ENCODE measurements at places on chromosomes 7 and 10.

DNA sequence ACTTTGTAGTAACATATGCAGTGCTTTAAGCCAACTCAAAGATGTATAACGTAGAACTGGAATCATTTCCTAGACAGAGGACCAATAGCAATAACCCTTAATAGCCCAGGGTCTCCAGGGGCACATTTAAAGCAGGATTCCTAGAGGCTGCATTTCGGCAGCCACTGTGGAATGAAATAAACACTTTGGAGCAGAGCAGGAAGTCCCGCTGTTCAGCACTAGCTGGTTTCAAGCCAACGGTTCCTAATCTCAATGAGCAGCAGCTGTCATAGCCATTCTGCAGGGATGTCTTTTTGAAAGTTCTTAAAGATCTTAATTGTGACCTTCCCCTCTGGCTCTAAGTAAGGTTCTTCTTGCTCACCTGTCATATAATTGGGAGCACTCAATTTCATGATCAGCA is 18.4 kb upstream of the MACROH2A2 start:
- no peak for DNase-seq

GRCh38 chr10:43867667-43868565 is 219.2 kb upstream of the ZNF32 start:
- no peak for DNase-seq

GRCh38 chr10:74117738-74118137 is 32.9 kb downstream of the AP3M1 start:
- DNase-seq = no peak

- DNase-seq = no peak
Measured at GRCh38 chr7:156778201-156778600, 114.8 kb downstream of the LMBR1 start.

DNA sequence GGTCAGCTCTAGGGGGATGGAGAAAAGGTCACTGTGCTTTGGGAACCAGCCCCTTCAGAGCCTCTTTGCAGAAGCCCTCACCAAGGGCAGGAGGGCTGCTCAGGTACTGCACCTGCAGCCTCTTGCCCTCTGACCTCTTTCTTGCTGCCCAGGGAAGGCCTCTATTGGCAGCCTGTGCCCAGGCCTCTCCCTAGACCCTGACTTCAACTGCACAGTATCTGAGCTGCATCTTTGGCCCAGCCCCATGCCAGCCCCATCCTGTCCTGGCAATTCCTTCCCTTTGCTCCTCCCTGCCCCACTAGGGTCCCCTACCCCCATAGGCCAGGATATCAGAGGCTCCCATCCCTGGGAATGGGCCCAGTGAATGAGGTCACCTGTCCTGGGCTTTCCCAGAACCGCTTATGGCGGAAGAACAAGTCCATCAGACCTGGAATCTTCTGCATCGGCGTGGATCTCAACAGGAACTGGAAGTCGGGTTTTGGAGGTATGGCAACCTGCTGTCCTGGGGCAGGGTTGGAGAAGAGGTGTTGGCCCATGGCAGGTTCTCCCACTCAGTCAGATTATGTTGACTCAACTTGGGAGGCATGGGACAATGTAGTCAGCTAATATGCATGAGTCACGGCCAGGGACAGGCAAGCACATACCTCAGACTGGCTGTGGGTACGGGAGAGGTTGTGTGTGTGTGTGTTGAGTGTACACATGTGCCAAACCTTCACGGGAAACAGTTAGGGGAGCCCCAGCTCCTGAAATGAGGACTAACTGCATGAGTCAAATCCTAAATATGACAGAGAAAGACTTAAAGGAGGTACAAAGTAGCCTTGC is 17.1 kb upstream of the CPA1 start:
- DNase-seq = no peak

DNA sequence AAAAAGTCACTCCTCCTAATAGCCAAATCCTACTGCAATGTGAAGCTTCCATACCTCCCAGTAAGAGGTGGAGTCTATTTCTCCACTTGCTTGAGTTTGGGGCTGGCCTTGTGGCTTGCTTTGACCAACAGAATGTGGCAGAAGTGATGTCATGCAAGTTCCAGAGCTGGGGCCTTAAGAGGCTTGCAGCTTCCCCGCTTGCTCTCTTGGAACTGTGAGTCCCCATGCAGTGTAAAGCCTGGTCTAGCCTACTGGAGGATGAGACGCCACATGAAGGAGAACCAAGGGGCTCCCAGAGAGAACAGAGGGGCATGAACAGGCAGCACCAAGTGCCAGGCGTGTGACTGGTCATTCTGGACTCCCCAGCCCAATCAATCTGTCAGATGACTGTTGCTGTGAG is 58.6 kb upstream of the OPALIN start:
- no peak for DNase-seq

DNA sequence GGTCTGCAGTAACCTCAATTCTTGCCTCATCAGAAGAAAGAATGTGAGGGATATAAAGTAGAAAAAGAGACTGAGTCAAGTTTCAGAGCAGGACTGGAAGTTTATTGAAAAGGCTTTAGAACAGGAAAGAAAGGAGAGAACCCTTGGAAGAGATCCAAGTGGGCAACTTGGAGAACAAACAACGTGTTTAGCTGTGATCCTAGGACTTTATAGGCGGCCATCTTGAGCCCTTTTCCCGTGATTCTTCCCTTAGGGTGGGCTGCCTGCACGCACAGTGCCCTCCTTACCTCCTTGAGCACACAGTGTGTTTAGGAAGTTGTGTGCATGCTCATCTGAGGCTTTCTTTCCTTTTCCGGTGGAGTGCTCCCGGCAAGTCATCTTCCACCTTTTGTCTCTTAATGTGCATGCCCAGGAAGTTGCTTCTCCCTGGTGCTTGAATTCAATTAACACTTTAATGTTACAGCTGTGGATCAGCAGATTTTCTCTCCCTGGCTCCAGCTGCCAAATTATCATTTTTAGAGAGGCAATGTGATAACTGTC is 59.8 kb downstream of the ENTPD1 start:
- no peak for DNase-seq

DNA sequence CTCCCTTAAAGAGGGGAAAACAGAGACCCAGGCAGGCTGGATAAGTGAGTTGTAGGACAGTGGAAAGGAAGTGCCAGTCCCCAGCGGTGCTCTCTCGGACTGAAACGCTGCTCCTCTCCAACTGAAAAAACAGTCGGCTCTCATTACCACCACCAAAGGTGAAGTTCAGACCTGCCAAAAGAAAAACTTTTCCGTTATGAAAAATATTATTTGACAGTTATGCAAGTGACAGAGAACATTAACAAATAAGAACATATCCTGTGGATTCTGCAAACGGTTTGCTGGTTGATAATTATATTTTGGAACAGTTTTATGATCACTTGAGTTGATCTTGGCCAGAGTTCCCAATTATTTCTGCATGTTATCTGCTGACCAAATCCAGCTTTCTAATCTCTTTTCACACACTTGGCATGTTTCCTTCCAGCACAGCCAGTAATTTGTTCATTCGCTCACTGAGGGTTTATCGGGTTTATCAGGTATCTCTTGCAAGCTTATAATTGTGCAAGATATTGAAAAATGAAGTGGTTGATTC is 82.6 kb downstream of the PTPRE start:
- no peak for DNase-seq

DNA sequence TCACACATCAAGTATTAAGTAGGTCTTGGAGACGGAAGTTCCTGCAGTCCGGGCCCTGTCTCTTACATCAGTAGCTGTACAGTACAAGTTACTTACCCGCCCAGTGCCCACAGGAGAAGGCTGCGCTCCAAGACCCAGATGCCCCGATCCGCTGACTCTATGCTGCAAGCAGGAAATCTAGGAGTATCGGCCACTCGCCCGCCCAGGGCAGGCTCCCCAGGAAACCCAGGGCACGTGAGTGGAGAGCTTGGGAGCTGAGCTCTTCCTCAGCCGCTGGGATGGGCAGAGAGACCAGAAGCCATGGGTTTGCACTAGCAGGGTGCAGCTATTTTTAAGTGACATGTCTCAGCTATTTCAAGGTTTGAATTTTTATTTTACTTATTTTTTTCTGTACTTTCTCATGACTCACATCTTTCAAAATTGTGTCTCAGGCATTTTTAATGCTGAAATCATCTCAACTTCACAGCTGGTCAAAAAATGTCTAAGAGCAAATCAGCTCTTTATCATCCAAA is 1.9 kb upstream of the GPER1 start:
- DNase-seq = no peak

DNA sequence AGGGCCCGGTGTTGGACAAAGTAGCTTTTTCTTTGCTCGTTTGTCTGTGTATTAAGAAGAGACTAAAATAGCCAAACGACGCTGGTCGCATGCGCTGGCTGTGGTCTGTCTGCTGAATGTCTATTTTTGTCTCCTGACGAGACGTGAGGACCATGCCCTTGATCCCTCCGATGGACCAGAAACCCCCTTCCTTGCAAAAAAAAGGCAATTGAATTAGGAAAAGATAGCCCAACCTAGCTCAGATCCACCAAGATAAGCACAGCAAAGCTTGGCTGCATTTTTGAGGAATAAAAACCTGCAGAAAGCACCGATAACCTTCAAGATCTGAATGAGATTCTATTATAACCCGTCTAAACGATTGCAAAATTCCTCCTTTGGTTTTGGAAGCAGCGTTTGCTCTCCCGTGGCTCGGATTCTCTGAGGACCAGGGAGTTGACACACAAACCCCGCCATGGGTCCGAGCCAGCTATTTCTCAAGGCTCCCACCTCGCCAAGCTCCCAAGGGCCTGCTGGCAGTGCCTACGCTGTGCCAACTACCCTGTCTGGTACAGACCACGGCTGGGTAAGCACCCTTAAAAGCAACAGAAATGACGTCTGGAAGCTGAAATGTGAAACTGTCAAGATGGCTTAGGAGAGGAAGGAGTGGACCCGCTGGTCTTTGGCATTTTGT is 17.7 kb upstream of the TTYH3 start:
- DNase-seq = peak; percentile 37

GRCh38 chr7:116588225-116588624 is 63.4 kb downstream of the CAV1 start:
- no peak for DNase-seq

- no peak for DNase-seq
Measured at GRCh38 chr10:3747248-3747960, 37.6 kb downstream of the KLF6 start.

DNA sequence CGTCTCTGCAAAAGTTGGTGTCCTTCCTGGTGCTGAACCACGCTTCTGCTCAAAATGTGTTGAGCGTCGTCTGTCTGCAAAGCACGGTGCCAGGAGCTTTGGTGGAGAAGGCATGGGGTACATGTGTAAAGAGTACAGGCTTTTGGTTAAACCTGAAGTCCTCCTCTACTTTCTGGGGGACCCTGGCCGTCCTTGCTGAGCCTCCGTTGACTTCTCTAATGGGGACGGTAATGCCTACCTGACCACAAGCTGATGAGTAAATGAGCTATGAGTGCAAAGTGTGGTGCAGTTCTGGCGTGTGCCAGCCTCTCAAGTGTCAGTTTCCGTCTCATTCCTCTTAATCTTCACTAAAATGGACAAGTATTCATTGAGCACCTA is 527 bp upstream of the HERPUD2 start:
- DNase-seq = no peak

Data from mucosa of gallbladder (tissue), 1 donor.